Activated naive CD8-positive, alpha-beta T cell treated with anti-CD3 and anti-CD28 coated beads, Interleukin-2, amount 10 ng/mL, durations not matched to agents 7 days and 5 days (primary cell): ENCODE measurements at places on chromosomes 13 and 19. TPM values are rescaled to one million over a fixed set of nuclear protein-coding genes. Genes with fewer than 3 reads are reported as not detected.

- no peaks in the 10 kb centered on the region for H3K27me3 ChIP-seq
- H3K4me1 ChIP-seq, result no peaks in the 10 kb centered on the region
- no peaks in the 10 kb centered on the region for H3K36me3 ChIP-seq
- no peak overlapping the region for H3K27ac ChIP-seq
- DNase-seq, result no peak
Measured at GRCh38 chr13:23626700-23627099, 56.5 kb downstream of the TNFRSF19 start.

DNA sequence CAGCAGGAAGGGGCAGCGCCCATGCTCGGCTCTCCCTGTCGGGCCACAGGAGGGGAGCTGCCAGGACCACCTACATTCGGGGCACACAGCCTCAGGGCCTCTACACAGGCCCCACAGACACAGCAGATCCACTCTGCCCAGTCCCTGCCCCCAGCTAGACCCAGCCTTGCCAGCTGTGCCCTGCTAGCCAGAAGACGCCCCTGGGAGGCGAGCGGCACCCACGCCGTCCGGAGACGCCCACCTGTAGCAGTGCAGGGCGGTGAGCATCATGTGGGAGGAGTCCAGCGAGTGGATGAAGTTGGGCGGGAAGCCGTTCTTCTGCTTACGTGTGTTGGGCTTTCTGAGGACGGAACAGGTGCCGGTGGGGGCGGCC is 15.1 kb downstream of the POLRMT start:
- H3K4me3 ChIP-seq, result no peak overlapping the region
- DNase-seq, result no peak
- peaks cover 12% of the 10 kb centered on the region for H3K36me3 ChIP-seq
- H3K27me3 ChIP-seq, result no peaks in the 10 kb centered on the region
- peaks cover 3% of the 10 kb centered on the region for H3K4me1 ChIP-seq
- no peak overlapping the region for H3K27ac ChIP-seq

GRCh38 chr13:29877456-29878078 is 27.1 kb upstream of the UBL3 start:
- H3K27ac ChIP-seq, result no peak overlapping the region
- H3K4me1 ChIP-seq, result peaks cover 4% of the 10 kb centered on the region
- no peaks in the 10 kb centered on the region for H3K36me3 ChIP-seq
- DNase-seq, result no peak
- H3K4me3 ChIP-seq, result no peak overlapping the region

- peaks cover 16% of the 10 kb centered on the region for H3K4me1 ChIP-seq
- no peak overlapping the region for H3K4me3 ChIP-seq
- DNase-seq, result no peak
- no peaks in the 10 kb centered on the region for H3K27me3 ChIP-seq
Measured at GRCh38 chr13:49693191-49693733, 2.0 kb upstream of the EBPL start.

GRCh38 chr13:25771641-25772478 is 280.0 kb downstream of the SHISA2 start:
- H3K27ac ChIP-seq, result no peak overlapping the region
- peaks cover 2% of the 10 kb centered on the region for H3K4me1 ChIP-seq
- H3K27me3 ChIP-seq, result peaks cover 3% of the 10 kb centered on the region
- H3K36me3 ChIP-seq, result no peaks in the 10 kb centered on the region
- no peak overlapping the region for H3K4me3 ChIP-seq

- H3K4me1 ChIP-seq, result no peaks in the 10 kb centered on the region
- H3K27me3 ChIP-seq, result no peaks in the 10 kb centered on the region
- H3K4me3 ChIP-seq, result no peak overlapping the region
- no peak overlapping the region for H3K27ac ChIP-seq
- no peak for DNase-seq
Measured at GRCh38 chr13:71338070-71338469, 528.9 kb downstream of the DACH1 start.

- H3K4me3 ChIP-seq, result no peak overlapping the region
- no peak for DNase-seq
- no peaks in the 10 kb centered on the region for H3K36me3 ChIP-seq
- no peaks in the 10 kb centered on the region for H3K27me3 ChIP-seq
Measured at GRCh38 chr19:30482956-30483355, 110.8 kb downstream of the ZNF536 start.

GRCh38 chr13:99681695-99682094 is 180.4 kb downstream of the TM9SF2 start:
- no peaks in the 10 kb centered on the region for H3K4me1 ChIP-seq
- no peaks in the 10 kb centered on the region for H3K36me3 ChIP-seq
- H3K27me3 ChIP-seq, result no peaks in the 10 kb centered on the region
- no peak overlapping the region for H3K27ac ChIP-seq
- DNase-seq, result no peak

GRCh38 chr19:45428384-45429231 is 4.9 kb upstream of the ERCC1 start:
- H3K27me3 ChIP-seq, result peaks cover 26% of the 10 kb centered on the region
- peak overlapping the region; percentile 10 for H3K27ac ChIP-seq
- DNase-seq, result no peak
- H3K4me1 ChIP-seq, result peaks cover 19% of the 10 kb centered on the region
- no peaks in the 10 kb centered on the region for H3K36me3 ChIP-seq
- peak overlapping the region; percentile 68 for H3K4me3 ChIP-seq

GRCh38 chr13:103066781-103067345 is 646 bp upstream of the SLC10A2 start:
- no peak for DNase-seq
- H3K27ac ChIP-seq, result no peak overlapping the region
- no peaks in the 10 kb centered on the region for H3K4me1 ChIP-seq
- H3K27me3 ChIP-seq, result peaks cover 2% of the 10 kb centered on the region

DNA sequence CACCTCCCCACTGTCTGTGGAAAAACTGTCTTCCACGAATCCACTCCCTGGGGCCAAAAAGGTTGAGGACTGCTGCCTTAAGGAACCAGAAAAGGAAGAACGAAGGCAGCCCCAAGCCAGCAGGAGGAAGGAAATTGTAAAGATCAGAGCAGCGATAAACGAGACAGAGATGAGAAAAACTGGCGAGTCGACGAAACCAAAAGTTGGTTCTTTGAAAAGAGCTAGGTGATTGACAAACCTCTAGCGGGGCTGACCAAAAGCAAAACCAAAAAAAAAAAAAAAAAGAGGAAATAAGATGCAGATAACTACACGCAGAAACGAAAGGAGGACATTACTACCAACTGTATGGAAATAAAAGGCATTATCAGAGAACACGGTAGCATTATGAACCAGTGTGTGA is 76.9 kb downstream of the GADD45B start:
- no peak for DNase-seq
- peak overlapping the region; percentile 83 for H3K4me3 ChIP-seq
- H3K36me3 ChIP-seq, result no peaks in the 10 kb centered on the region
- H3K27ac ChIP-seq, result peak overlapping the region; percentile 89
- H3K4me1 ChIP-seq, result peaks cover 29% of the 10 kb centered on the region
- H3K27me3 ChIP-seq, result no peaks in the 10 kb centered on the region

GRCh38 chr19:5785423-5785822 is 877 bp upstream of the PRR22 start:
- no peak overlapping the region for H3K4me3 ChIP-seq
- peaks cover 3% of the 10 kb centered on the region for H3K4me1 ChIP-seq
- H3K27ac ChIP-seq, result no peak overlapping the region
- H3K27me3 ChIP-seq, result no peaks in the 10 kb centered on the region
- peaks cover 8% of the 10 kb centered on the region for H3K36me3 ChIP-seq

GRCh38 chr13:44407379-44407778 is 33.8 kb downstream of the SERP2 start:
- H3K27ac ChIP-seq, result no peak overlapping the region
- DNase-seq, result no peak
- no peaks in the 10 kb centered on the region for H3K36me3 ChIP-seq
- H3K27me3 ChIP-seq, result peaks cover 6% of the 10 kb centered on the region
- H3K4me1 ChIP-seq, result peaks cover 6% of the 10 kb centered on the region

- H3K27me3 ChIP-seq, result peaks cover 10% of the 10 kb centered on the region
- DNase-seq, result no peak
- no peak overlapping the region for H3K27ac ChIP-seq
- no peaks in the 10 kb centered on the region for H3K36me3 ChIP-seq
- H3K4me3 ChIP-seq, result no peak overlapping the region
- no peaks in the 10 kb centered on the region for H3K4me1 ChIP-seq
Measured at GRCh38 chr13:77548095-77548494, 12.6 kb downstream of the SCEL start.

Gene MAP4K1
- total RNA-seq, result 299 TPM

Gene ADGRE1
- total RNA-seq, result 1.0 TPM

Gene TMPRSS9
- total RNA-seq, result not detected

Gene RGL3
- total RNA-seq, result not detected

Gene ZNF613
- 8.4 TPM for total RNA-seq
